ENCODE measurements at places on chromosomes 2 and 18. TPM values are rescaled to one million over a fixed set of nuclear protein-coding genes. Genes with fewer than 3 reads are reported as not detected.

DNA sequence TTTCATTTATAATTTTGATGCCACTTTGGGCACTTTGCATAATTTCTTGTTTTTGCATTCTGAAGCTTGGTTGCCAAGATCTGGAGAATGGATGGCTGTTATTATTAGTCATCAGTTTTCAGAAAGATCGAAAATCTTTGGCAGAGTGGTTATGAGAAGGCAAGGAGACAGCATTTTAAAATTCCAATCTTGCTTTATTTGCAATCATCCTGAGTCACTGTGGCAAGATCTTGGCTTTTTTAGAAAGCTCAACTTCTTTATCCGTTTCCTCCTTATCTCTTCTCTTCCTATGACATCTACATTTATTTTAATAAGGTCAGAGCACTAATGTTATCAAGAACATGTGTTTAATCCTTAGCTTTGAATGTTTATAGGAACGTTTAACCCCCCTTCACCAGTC, 31.1 kb upstream of the EIF2AK3 start:
- DNase-seq, result no peak

GRCh38 chr2:183214680-183215079, 90.4 kb downstream of the NUP35 start:
- DNase-seq, result no peak

GRCh38 chr2:38290332-38290731, 86.7 kb downstream of the ATL2 start:
- DNase-seq, result no peak

DNA sequence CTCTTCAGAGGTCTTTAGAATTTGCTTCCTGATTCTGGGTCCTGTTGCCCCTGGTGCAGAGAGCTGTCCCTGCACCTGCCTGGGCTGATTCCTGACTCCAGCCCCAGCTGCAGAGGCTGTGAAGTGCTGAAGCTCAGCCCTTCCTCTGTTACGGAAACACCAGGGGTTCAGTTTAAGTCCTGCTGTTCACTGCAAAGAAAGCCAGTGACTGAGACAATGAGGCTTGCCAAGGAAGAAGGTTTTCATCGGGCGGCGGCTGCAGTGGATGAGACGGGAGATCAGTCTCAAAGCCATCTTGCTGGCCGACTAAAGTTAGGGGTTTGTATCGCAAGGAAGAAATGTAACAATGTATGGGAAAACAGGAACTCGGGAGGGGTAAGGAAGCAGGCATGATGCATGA, 142.4 kb upstream of the ZNF236 start:
- no peak for DNase-seq

DNA sequence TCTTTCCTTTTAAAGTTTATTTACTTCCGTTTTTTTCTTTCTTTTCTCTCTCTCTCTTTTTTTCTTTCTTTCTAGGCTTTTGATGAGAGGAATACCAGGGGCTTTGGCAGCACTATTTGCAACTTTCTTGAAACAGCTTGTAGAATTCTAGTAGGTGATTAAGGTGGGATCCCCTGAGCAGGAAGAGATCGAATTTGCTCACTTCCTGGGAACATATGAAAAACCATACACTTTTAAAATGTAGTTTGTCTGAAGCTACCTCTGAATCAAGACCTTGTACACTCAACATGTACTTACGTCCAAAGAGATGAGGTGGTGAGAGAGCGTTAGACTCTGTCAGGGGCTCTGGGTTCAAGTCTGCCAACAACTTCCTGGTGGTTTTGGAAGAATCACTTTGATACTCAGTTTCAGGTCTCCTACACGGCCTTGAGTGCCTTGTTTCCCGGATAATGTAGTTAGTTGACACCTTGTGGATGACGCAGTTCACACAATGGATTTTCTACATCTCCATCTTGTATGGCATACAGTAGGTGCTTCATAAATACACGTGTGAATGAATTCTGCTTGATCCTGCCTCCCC, 229.1 kb downstream of the MYCN start:
- no peak for DNase-seq

GRCh38 chr2:4715065-4715464, 977.1 kb upstream of the SOX11 start:
- DNase-seq, result no peak

DNA sequence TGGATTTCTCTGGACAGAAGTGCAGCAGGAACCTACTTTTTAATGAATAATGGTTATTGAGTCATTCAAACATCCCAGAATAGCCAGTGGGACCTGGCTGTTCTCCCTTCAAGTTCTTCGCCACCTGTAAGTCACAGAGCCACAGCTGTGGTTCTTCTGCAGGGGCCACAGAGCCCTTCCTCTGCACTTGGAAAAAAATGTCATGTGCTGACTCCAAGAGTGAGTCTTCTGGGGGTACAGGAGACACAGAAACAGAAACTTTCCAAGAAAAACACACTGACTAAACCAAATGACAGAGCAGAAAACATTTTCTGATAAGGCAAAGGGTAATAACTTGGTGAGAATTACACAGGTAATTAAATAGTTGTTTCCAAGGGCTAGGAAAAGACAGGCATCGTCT, 68.7 kb upstream of the FN1 start:
- no peak for DNase-seq

- DNase-seq, result no peak
These were observed 88.2 kb upstream of the DPP10 start for GRCh38 chr2:114354199-114354598.

DNA sequence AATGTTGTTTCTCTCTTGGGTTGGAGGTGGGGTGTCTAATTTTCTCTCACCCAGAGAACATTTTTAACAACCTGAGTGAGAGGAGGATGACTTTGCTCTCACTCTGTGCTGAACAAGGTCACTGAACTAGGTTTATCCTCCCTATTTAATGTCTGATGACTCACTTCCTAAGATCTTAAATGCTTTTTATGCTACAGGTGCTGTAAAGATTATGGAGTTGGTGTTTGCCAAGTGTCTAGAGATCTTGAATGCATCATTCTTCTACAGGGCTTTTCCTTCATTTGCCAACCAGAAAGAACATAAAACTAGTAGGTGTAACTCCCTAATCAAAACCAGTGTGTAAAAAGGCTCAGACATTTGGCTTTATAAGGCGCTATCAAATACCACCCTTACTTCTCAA, 350.5 kb upstream of the ETAA1 start:
- DNase-seq, result no peak

DNA sequence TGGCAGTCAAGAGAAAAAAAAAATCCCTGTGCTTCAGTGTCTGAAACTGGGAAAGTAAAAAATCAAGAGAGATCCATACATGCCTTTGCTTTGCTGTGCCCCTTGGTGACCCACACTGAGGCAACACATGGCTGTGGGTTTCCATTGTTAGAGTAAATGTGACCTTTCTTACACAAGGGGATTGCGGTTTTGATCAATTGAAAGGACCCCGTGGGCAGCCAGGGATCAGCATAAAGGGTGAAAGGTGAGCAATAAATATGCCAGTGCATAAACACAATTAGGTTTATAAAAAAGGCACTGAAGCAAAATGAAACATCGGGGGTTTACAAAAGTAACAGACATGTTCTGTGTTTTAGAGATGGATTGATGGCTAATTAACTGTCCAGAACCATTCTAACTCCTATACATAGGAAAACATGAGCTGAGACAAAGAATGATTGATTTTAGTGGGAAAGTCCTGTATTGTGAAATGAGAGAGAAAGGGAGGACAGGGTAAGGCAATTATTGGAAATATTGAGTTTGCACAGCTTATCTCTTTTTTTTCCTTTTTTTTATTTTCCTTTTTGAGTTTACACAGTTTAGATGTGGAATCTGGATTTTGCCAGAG, 40.7 kb upstream of the BBS5 start:
- no peak for DNase-seq

- no peak for DNase-seq
These were observed 124.4 kb downstream of the COMMD1 start for GRCh38 chr2:62029910-62030309.

- no peak for DNase-seq
These were observed 26.2 kb upstream of the TMEM163 start for GRCh38 chr2:134745023-134745422.

DNA sequence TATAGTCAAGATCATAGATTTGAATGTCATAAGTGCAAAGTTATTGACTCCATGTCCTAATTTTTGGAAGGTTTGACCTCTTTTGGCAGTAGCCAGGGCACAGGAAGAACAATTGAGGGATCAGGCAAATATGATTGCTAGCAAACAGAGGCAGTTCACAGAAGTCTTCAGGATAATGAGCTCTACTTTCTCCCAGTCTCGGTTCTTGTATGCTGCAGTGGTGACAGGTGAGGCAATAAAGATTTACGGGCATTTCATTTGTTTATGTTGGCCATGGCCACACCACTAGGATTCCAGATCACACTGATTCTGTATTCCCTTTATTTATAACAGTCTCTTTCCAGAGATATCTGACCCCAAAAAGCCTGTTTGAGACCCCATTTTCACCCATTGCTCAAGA, 137.5 kb downstream of the UBR3 start:
- no peak for DNase-seq

DNA sequence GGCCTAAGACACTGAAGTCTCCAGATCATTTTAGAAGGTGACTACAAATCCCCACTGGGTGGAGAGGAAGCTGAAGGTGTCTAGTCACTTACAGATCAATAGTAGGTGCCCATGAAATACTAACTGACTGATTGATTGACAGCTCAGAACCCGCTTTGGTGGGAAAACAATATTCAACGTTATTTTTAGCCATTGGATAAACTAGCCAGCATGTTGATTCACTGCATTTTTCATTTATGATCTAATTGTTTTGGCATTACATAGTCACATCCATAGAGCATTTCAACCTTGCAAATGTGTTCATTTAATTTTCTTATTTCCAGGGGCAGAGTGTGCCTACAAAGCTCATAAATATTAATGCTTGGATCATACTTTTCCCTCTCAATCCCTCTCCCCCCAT, 162.3 kb downstream of the MREG start:
- no peak for DNase-seq

DNA sequence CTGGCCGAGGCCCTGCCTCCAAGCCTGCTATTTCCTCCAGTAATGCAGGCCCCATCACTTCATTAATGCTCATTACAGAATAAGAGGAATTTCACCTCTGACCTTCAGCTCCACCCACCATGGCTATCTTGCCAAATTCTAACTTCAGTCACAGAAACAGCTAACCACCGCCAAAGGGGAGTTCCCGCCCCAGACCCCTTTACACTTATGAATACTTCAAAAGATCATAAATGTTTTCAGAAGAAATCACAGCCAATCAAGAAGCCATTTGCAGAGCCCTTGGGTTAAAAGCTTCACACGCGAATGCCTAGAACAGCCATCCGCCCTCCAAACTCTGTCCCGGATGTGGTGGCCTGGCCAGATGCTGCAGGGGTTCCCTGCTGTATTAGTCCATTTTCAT, 73.8 kb upstream of the TWIST2 start:
- DNase-seq, result no peak

- DNase-seq, result no peak
These were observed 96.3 kb downstream of the XRCC5 start for GRCh38 chr2:216205486-216205885.

DNA sequence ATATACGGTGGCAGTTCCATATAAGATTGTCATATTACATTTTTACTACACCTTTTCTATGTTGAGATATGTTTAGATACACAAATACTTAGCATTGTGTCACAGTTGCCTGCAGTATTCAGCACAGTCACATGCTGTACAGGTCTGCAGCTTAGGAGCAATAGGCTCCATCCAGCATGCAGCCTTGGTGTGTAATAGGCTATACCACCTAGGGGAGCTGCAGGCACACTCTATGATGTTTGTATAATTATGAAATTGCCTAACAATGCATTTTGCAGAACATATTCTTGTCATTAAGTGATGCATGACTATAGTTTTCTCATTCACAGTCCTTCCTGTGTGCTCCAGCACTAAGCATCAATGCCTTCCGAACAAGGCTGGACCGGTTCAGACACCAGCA, 133.4 kb downstream of the NDUFA10 start:
- DNase-seq, result no peak

DNA sequence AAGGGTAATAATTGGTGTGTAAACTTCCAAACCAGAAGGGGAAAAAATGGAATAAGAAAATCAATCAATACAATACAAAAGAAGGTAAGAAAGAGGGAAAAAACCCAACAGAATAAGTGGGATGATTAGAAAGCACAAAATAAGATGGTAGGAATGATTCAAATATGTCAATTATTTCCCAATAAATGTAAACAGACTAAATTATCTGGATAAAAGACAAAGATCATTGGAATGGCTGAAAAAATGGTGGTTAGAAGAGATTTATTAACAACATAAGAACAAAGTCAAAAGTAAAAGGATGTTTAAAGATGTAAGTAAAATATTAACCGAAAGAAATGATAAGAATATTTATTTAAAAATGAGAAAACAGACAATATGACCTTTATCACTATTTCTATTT, 103.5 kb upstream of the YWHAQ start:
- no peak for DNase-seq

- no peak for DNase-seq
These were observed 3.1 kb downstream of the SLC5A7 start for GRCh38 chr2:107989445-107989844.

Gene ST6GAL2
- total RNA-seq, result 0.89 TPM

Gene FAM168B
- 94.7 TPM for total RNA-seq

Gene SPEG
- total RNA-seq, result 94.9 TPM

Gene EHD3
- 11.7 TPM for total RNA-seq

Gene LYG1
- total RNA-seq, result 0.65 TPM

Gene OSBPL1A
- 68.8 TPM for total RNA-seq

Gene TLX2
- total RNA-seq, result not detected

Gene MPP4
- total RNA-seq, result not detected

Gene FBXO36
- total RNA-seq, result 1.6 TPM

Gene HOXD11
- total RNA-seq, result not detected
